ENCODE measurements at places on chromosomes 5 and 9.

DNA sequence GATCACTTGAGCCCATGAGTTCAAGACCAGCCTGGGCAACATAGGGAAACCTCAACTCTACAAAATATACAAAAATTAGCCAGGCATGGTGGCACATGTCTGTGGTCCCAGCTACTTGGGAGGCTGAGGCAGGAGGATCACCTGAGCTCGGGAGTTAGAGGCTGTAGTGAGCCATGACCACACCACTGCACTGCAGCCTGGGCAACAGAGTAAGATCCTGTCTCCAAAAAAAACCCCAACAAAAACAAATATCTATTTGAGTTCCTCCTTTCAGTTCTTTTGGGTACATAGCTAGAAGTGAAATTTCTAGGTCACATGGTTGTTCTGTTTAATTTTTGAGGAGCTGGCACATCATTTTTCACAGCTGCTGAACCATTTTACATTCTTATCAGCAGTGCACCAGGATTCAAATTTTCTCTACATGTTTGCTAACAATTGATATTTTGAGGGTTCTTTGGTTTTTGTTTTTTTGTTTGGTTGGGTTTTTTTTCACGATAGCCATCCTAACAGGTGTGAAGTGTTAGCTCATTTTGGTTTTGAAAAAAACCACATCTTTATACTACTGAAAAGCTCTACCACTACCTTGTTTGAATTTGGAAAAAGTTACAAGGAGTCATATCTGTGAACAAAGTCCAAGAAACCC lies 176.9 kb upstream of the SLC12A2 start:
- DNase-seq = no peak

DNA sequence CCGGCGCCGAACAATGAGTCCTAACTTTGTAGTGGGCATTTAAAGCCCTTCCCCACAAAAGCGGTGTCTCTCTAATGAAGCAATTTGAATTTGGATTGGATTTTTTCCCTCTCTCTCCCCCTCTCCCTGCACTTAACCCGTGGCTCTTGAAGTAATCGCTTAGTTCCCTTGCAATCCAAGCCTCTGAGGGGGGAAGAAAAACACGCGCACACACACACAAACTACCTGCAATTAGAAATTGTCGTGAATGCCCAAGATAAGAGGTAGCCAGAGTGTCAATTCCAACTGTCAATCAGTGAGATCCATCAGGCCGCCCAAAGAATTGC lies 1.2 kb downstream of the LHX6 start:
- DNase-seq = no peak

GRCh38 chr9:22383718-22384117 lies 62.9 kb upstream of the DMRTA1 start:
- DNase-seq = no peak

DNA sequence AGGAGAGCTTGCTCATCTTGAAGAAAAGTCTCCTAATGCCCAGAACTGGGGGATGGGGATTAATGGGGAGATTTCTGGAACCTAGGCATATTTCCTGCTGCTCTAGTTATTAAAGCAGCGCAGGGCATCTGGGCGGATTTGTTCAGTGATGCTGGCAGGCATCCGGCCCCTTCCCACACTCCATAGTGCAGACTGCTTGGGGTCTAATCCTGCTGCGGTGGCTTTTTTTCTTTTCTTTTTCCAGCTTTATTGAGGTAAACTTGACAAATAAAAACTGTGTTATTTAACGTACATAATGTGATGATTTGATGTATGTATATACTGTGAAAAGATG lies 30.7 kb downstream of the PPARGC1B start:
- no peak for DNase-seq

DNA sequence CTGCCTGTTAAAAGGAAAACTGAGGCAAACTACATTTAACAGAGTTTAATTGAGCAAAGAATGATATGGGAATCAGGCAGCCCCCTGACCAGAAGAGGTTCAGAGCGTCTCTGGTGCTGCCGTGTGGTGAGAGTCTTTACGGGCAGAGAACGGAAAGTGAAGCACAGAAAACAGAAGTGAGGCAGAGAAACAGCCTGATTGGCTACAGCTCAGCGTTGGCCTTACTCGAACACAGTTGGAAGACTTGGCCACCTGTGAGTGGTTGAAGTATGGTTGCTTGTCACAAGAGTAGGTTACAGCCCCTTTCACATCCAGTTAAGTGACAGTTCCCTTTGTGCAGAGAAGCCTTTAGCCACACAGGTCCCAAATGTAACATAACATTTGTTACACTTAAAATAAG lies 16.9 kb upstream of the FBP1 start:
- DNase-seq = no peak

DNA sequence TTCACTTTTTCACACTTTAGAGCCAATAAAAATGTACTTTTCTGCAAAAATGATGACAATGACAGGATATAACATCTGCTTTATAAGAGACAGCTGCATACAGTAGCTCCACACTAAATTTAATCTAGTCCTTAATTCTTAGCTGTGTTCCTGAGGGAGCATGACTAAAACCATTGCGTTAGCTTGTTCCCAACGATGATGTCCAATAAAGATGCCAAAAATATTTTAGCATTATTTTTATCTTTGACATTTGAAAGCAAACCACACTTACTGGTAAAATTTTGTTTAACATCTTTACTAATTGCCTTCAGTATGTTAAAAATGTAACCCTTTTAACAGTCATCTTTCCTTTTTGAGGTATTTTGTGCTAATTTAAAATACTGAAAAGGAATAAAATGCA lies 382.7 kb downstream of the CHSY3 start:
- DNase-seq = no peak

- no peak for DNase-seq
Observed at GRCh38 chr9:124024107-124024506, 12.5 kb downstream of the LHX2 start.
